Effector memory CD4-positive, alpha-beta T cell (primary cell): ENCODE measurements at places on chromosomes 13 and 19.

DNA sequence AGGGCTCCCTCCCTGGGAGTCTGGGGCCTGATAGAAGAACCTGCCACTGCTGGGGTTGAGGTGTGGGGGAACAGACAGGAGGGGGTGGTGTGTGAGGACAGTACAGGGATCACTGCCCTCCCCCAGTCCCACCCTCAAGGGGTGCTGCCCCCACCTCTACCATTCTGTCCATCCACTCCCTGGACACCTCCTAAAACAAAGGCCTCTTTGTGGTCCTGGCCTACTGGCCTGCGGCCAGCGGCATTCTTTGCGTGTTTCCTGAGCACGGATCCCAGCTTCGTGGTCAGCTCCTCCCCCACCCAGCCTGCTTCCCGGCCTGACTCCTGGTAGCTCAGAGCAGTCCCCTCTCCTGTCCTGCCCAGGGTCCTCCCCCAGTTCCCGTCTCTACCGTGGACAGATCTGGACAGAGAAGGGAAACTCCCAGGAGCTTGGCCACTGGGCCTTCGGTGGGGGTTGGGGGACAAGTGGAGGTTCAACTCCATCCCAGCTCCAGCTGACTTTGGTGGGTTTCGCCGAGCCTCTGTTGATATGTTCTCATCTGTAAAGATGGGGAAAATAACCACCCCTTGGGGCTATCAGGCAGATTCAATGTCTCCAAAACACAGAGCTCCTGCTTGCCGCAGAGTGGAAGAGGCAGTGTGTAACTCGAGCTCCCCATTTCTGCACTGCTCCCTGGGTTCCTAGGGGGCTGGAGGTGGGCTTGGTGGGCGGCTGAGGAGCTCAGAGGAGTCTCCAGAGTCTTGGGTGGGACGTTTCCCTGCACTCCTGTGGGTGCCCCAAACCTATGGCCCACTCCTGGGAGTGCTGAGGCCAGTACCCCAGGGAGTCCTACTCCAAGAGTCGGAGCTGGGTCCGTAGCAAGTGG, 48.7 kb downstream of the LYL1 start:
- no peak for DNase-seq
- no peaks in the 10 kb centered on the region for H3K27me3 ChIP-seq
- no peak overlapping the region for H3K27ac ChIP-seq
- no peaks in the 10 kb centered on the region for H3K4me1 ChIP-seq
- H3K36me3 ChIP-seq, result no peaks in the 10 kb centered on the region

DNA sequence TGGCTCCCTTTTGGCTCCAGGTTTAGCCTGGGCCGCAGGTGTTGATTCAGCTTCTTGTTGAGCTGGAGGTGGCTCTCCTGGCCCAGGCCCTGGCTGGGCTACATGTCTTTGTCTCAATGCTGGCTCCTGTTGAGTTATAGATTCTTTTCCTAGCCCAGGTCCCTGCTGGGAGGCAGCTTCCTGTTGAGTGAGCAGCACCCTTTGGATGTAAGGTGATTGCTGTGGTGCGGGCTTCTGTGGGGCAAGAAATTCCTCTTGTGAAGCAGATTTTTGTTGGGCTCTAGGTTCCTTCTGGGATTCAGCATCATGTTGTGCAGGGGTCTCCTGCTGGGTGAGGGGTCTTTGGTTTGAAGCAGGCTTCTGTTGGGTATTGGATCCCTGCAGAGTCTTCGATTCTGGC, 545 bp downstream of the LIPE start:
- no peaks in the 10 kb centered on the region for H3K27me3 ChIP-seq
- H3K27ac ChIP-seq, result no peak overlapping the region
- peaks cover 23% of the 10 kb centered on the region for H3K4me1 ChIP-seq
- no peak overlapping the region for H3K4me3 ChIP-seq
- no peaks in the 10 kb centered on the region for H3K36me3 ChIP-seq

GRCh38 chr13:100382785-100383184, 205.8 kb downstream of the GGACT start:
- H3K27me3 ChIP-seq, result no peaks in the 10 kb centered on the region
- H3K4me3 ChIP-seq, result no peak overlapping the region
- H3K27ac ChIP-seq, result no peak overlapping the region
- no peaks in the 10 kb centered on the region for H3K4me1 ChIP-seq
- H3K36me3 ChIP-seq, result peaks cover 4% of the 10 kb centered on the region
- DNase-seq, result no peak

DNA sequence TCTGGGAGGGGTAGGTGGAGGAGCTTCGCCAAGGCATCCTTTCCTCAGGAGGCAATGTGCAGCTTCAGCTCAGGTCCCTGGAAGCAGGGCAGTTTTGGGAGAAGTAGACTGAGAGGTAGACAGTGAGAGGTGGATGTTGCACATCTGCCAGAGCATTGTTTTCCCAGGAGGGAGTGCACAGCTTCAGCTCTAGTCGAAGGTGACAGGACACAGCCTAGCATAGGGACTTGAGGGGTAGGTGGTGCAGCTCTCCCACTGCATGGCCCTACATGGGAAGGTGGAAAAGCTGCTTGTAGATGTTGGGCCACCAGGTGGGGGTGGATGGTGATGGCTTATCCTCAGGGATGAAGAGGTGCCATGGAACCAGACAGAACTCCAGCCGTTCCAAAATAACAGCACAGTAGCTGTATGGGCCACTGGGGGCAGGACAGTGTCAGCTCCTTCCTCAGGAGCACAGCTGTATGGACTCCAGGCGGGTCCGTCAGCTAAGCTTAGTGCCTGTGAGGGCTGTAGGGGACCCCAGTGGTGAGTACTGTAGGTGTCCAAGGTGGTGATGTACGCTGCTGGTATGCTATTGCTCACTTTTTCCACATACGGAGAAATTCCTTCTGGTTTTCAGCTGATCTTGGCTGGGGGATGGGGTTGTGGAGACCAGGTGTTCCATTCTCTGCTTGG, 17.4 kb upstream of the ZNF543 start:
- H3K4me1 ChIP-seq, result no peaks in the 10 kb centered on the region
- DNase-seq, result no peak
- no peaks in the 10 kb centered on the region for H3K27me3 ChIP-seq
- H3K36me3 ChIP-seq, result peaks cover 13% of the 10 kb centered on the region

GRCh38 chr19:33197591-33198000, 3.5 kb downstream of the LRP3 start:
- no peaks in the 10 kb centered on the region for H3K36me3 ChIP-seq
- DNase-seq, result no peak
- H3K27ac ChIP-seq, result no peak overlapping the region
- H3K27me3 ChIP-seq, result peaks cover 24% of the 10 kb centered on the region
- H3K4me1 ChIP-seq, result peaks cover 3% of the 10 kb centered on the region

- DNase-seq, result no peak
- peaks cover 14% of the 10 kb centered on the region for H3K4me1 ChIP-seq
These were observed 16.3 kb upstream of the PSMD8 start for GRCh38 chr19:38358071-38358470.

DNA sequence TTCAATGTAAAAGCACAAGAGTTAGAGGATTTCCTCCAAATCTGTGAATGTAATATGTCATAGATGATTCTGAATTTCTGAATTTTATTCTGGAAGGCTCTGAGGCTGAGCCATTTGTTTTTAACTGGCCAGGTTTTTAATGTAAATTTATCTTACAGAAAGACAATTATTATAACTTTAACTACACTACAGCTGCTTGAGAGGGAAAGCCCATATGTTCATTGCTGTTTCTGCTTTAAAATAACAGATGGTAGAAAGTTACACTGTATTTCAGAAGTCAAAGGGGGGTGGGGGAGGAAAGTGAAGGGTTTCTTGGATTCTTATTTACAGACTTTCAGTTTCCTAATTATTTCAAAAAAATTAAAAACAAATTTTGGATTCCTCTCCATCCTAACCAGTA, 62.8 kb downstream of the DNAJC15 start:
- H3K4me3 ChIP-seq, result no peak overlapping the region
- no peak overlapping the region for H3K27ac ChIP-seq
- no peaks in the 10 kb centered on the region for H3K36me3 ChIP-seq
- H3K27me3 ChIP-seq, result no peaks in the 10 kb centered on the region
- no peak for DNase-seq

GRCh38 chr19:15902254-15902653, 4.4 kb upstream of the CYP4F2 start:
- no peak for DNase-seq
- no peaks in the 10 kb centered on the region for H3K36me3 ChIP-seq
- H3K4me3 ChIP-seq, result no peak overlapping the region
- no peaks in the 10 kb centered on the region for H3K4me1 ChIP-seq
- peaks cover 6% of the 10 kb centered on the region for H3K27me3 ChIP-seq
- no peak overlapping the region for H3K27ac ChIP-seq

DNA sequence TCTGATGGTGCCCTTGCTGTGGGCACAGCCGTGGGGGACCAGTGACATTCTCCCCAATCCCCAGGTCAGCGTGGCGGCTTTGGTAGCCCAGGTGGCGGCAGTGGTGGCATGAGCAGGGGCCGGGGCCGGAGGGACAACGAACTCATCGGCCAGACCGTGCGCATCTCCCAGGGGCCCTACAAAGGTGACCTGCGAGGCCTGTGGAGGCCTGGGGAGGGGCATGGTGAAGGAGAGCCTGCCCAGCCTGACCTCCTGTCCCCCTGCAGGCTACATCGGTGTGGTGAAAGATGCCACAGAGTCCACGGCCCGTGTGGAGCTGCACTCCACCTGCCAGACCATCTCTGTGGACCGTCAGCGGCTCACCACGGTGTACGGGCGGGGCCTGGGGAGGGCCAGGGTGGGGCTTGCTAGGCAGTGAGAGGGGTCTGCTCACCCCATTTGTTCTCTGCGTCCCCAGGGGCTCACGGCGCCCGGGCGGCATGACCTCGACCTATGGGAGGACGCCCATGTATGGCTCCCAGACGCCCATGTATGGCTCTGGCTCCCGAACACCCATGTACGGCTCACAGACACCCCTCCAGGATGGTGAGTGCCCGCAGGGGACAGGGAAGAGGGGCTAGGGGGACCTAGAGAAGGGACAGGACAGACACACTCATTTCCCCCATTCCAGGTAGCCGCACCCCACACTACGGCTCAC, 7.7 kb upstream of the TIMM50 start:
- H3K27me3 ChIP-seq, result no peaks in the 10 kb centered on the region
- H3K4me1 ChIP-seq, result no peaks in the 10 kb centered on the region
- no peak for DNase-seq
- H3K36me3 ChIP-seq, result peaks cover 81% of the 10 kb centered on the region
- no peak overlapping the region for H3K27ac ChIP-seq
- H3K4me3 ChIP-seq, result no peak overlapping the region

DNA sequence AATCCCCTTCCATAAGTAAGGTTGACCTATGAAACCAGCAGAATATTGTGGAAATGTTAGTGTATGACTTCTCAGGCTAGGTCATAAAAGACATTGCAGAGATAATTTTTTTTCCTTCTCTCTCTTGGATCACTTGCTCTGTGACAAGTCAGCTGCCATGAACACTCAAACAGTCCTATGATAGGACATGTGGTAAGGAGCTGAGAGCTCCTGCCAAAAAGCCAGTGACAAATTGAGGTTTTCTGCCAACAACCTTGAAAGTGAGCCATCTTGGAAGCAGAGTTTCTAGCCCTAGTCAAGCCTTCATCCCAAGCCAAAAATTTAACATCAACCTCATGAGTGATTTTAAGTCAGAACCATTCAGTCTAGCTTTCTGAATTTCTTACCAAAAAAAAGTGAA, 270.9 kb upstream of the NBEA start:
- no peaks in the 10 kb centered on the region for H3K27me3 ChIP-seq
- no peaks in the 10 kb centered on the region for H3K4me1 ChIP-seq
- no peak for DNase-seq
- no peak overlapping the region for H3K4me3 ChIP-seq

DNA sequence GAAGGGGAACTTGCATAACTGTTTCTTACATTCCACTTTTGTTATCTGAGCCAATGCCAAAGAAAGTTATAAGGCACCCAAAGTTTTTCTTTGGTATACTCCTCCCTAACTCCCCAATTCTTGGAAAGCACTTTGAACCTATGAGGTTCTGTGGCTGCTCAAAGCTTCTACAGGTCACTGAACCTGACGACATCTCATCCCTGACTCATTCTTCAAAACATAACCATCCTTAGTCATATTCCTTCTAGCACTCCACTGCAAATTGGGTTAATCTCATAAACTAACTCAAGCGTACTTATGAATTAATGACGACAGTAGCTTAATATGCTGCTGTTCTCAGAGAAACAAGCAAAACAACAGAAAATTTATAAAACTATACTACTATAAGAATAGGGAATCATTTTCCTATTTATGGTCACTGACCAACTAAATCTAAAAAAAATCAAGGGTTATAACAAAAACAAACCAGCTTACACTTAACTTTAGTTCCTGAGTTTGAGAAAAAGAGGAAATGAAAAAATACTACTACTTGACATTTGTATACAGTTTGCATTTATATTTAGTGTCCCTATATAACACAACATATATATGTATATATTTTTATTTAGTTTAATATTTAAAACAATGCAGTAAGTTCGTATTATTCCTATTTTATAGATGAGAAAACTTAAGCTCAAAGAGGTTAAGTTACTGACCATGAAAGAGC, 69.1 kb downstream of the CAB39L start:
- H3K4me1 ChIP-seq, result peaks cover 14% of the 10 kb centered on the region
- H3K36me3 ChIP-seq, result no peaks in the 10 kb centered on the region
- DNase-seq, result no peak
- H3K4me3 ChIP-seq, result no peak overlapping the region
